ENCODE measurements at places on chromosomes 13 and 19.

- DNase-seq, result no peak
Observed at GRCh38 chr19:22144394-22144793, 52.4 kb downstream of the ZNF676 start.

DNA sequence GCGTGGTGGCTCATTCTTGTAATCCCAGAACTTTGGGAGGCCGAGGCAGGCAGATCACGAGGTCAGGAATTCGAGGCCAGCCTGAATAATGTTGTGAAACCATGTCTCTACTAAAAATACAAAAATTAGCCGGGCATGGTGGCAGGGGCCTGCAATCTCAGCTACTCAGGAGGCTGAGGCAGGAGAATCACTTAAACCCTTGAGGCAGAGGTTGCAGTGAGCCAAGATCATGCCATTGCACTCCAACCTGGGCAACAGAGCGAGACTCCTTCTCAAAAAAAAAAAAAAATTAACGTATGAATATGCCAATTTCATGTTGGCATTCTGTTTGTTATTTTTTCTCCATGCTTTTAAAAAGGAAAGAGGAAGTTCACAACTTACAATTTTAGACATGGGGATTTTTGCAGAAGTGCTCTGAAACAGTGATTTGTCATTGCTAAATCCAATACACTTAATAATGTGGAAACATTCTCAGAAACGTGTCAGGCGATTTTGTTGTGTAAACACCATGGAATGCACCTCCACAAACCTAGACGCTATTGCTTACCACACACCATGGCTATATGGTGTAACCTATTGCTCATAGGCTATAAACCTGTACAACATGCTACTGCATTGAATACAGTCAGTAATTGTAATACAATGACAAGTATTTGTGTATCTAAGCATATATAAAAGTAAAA, 115.9 kb upstream of the PCDH20 start:
- DNase-seq, result no peak

- DNase-seq, result no peak
Observed at GRCh38 chr13:93635616-93636032, 409.0 kb downstream of the GPC6 start.

GRCh38 chr13:77360032-77360685, 33.3 kb upstream of the MYCBP2 start:
- no peak for DNase-seq

DNA sequence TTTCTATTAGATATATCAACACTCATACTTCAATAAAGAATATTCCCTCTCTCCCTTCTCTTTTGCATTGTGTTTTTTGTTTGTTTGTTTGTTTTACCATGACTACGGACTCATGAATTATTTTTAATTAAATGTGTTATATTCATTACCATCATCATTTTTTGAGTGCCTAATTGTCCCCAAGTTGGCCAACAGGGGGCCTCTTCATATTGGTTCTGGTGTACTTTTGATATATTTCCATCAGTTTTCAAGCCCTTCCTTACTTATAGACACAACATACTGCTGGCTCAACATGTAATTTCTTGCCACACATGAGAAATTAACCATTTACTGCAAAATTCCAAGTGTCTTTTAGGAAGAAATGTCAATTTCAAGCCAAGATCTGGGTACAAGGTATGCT, 54.5 kb upstream of the GPC6 start:
- no peak for DNase-seq

- DNase-seq, result no peak
Observed at GRCh38 chr19:11018179-11018578, 57.3 kb downstream of the SMARCA4 start.

DNA sequence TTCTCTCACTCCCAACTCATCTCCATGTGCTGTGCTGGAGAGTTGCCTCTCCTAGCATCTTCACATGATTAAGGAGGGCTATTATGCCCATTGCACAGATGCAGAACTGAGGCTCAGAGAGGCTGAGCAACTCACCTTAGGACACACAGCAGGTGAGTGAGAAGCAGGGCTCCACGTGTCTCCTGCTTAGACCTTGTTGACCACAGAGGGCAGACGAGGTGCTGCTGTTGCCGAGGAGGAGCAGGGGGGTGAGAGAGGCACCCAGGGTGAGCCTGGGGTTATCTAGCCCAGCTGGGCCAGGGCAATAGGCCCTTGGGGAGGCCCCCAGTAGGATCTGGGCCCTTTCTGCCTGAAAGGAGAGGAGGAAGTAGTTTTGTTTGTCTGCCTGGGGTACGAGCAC, 2.4 kb upstream of the HSH2D start:
- DNase-seq, result no peak

- no peak for DNase-seq
Observed at GRCh38 chr19:16419669-16420335, 52.0 kb downstream of the EPS15L1 start.

DNA sequence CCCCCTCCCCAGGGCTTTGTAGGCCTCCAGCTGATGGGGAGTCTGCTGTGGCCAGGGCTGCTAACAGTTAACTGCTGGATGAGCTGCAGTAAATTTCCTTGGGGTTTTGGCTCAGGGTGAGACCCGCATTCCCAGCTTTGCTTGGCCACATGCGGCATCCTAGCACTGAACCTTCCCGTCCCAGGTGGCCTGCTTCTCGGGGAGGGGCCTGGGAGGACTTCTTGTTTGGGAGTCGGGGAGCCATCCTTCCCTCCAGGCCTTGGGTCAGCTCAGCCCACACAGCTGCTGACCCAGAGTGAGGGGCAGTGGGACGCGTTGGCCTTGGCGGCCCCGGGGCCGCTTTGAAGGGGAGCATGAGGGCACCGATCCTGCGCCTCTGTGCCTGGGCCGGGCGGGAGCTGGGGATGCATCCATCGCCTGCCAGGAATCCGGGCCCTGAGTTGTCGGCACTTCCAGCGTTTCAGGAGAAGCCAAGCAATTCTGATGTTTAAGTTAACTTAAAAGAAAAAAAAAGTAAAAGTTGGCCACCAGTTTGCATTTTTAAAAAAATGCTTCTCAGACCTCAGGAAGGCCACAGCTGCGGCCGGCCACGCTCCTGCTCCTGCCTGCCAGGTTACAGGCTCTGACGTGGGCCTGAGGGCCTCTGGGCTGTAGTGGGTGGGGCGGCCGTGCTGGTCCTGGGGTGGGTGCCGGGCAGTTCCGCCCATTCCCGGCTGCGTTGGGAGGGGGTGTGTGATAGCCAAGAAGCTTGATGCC, 27.7 kb downstream of the CRTC1 start:
- no peak for DNase-seq

DNA sequence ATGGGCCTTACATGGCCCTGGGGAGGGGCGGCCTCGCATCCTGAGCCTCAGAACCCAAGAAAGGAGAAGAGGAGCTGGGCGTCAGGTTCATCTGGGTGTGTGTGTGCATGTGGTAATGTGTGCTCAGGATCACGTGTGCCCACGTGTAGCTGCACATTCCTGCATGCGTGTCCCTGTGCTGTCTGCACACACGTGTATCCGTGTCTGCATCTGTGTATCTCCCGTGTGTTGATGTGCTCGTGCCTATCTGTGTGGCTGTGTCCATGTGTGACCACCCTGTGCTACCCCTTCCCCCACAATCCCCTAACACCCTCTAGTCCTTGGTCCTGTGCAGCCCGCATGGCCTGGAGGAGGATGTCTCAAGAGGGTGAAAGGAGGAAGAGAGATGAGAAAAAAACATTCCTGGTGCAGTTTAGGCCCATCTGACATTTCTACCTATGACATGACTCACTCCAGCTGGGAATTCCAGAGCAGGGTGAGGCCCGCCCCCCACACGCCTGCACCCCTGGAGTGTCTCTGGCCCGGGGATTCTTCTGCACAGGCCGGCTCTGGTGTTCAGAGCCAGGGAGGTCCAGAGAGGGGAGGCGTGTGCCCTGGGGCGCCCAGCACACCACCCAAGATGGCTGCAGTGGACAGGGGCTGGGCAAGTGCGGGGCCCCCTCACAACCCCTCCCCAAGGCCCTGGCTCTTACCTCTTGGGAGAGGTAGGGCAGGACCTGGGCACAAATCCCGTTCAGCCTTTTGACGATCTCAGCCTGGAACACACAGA, 7.1 kb downstream of the TLE5 start:
- no peak for DNase-seq

DNA sequence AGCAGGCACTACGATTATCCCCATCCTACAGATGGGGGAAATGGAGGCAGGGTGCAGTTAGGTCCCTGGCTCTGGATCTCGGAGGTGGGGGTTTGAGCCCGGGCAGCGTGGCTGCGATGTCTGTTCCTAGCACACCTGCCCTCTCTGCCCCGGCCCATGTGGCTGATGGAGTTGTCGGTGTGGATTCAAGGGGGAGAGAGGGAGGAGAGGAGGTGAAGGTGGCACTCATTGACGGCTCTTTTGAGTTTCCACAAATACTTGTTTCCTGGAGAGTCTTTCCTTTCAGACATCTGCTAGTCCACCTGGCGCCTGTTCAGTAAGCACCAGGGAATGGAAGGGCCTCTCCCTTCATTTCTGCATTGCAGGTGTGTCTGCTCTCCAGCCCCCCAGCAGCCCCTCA, 69.9 kb downstream of the ARHGEF18 start:
- DNase-seq, result no peak

- DNase-seq, result no peak
Observed at GRCh38 chr19:1067341-1067957, 482 bp downstream of the ARHGAP45 start.

DNA sequence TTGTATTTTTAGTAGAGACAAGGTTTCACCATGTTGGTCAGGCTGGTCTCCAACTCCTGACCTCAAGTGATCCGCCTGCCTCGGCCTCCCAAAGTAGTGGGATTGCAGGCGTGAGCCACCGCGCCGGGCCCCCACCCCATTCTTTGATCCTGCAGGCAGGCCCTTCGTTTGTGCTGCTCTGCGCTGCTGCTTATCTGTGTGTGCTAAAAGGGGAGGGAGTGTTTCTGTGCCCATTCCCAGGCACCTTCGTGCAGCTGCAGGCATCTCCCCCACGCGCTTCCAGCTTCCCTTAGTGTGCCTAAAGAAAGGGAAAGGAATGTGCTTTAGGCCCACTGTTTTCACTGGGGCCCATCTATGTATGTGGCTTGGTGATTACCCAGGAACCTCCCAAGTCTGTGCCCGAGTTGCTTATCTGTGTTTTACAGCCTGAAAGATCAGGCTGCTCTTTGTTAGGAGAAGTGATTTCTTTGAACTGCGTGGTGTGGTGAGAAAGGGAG, 27.2 kb downstream of the EPN1 start:
- DNase-seq, result no peak

DNA sequence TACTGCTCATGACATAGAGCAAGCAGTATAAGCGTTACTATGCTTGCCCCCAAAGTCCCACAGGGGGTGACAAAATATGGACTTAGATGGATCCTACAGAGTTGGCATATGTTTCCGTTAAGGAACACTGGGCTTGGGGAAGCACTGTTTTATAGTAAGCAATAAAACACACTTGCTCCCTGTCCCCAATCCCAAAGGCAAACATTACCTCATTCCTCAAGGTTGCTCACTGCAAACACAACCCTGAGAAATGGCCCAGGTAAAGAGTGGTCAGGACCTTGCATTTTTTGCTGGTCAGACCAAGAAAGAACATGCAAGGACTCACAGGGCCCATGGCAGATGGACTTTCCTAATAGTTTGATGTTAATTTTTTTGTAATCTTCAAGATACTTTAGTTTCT, 32.3 kb downstream of the UGGT2 start:
- DNase-seq, result no peak

GRCh38 chr13:113432506-113433270, 20.6 kb downstream of the ADPRHL1 start:
- DNase-seq, result no peak

- no peak for DNase-seq
Observed at GRCh38 chr13:73450583-73450982, 391.8 kb downstream of the KLF5 start.

- no peak for DNase-seq
Observed at GRCh38 chr13:114286808-114287207, 5.4 kb downstream of the UPF3A start.

- no peak for DNase-seq
Observed at GRCh38 chr13:46934749-46935148, 37.9 kb upstream of the HTR2A start.

- no peak for DNase-seq
Observed at GRCh38 chr19:17149393-17150135, 65.6 kb upstream of the USE1 start.

GRCh38 chr13:114065926-114066774, 66.3 kb downstream of the RASA3 start:
- no peak for DNase-seq

GRCh38 chr13:113831061-113831460, 32.8 kb downstream of the GAS6 start:
- DNase-seq, result no peak

DNA sequence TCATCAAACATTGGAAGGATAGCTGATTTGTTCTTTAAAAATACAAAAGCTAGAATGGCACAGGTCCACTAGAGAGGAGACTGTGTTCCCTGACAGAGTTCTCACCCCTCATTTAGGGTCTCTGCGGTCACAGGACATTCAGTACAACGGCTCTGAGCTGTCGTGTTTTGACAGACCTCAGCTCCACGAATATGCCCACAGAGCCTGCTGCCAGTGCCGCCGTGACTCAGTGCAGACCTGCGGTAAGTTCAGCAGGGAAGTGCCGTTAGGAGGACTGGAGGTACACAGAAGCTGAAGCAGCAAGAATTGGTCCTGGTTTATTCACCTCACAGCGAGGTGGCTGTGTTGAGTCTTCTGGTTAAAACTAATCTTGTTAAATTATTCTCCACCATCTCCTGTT, 90.0 kb downstream of the TNFRSF19 start:
- no peak for DNase-seq

- no peak for DNase-seq
Observed at GRCh38 chr13:113119822-113120189, 2.8 kb upstream of the F10 start.

DNA sequence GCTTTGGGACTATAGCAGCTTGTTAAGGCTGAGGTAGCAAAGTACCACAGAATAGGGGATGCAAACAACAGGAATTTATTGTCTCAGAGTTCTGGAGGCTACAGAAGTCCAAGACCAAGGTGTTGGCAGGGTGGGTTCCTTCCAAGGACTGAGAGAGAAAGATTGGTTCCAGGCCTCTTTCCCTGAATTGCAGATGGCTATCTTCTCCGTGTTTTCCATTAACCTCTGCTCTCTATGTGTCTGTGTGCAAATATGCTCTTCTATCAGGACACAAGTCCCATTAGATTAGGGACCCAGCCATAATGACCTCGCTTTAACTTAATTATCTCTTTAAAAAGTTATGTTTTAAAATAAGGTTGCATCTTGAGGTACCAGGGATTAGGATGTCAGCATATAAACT, 1732.9 kb upstream of the SLC10A2 start:
- no peak for DNase-seq

DNA sequence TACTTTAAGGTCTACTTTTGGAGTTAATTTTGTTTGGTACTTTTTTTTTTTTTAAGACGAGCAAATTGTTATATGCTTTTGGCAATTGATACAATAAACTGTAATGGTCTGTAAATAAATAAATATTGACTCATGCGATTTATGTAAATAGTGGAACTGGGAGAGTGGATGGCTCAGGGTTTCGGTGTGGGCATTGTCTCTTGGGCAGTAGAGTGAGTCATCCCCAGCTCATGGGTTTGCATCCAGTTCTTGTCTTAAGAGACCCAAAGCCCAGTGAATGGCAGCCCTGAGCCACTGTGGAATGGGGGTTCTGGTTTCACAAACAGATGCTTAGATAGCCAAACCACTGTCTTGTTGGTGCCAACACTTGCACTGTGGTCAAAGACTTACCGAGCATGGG, 33.0 kb downstream of the FGF9 start:
- DNase-seq, result no peak

- DNase-seq, result no peak
Observed at GRCh38 chr13:62839338-62839737, 1423.7 kb upstream of the PCDH20 start.

GRCh38 chr13:81929988-81930387, 1589.1 kb upstream of the SPRY2 start:
- DNase-seq, result no peak

GRCh38 chr13:24183741-24184182, 23.2 kb downstream of the SPATA13 start:
- DNase-seq, result no peak

GRCh38 chr13:52811841-52812240, 36.6 kb downstream of the PCDH8 start:
- DNase-seq, result no peak

Data from activated T-helper 1 cell treated with anti-CD3 and anti-CD28 coated beads, Interleukin-2, amount 50 U/mL, for 16 hours (primary cell).